ENCODE measurements at places on chromosomes 16 and 17.

DNA sequence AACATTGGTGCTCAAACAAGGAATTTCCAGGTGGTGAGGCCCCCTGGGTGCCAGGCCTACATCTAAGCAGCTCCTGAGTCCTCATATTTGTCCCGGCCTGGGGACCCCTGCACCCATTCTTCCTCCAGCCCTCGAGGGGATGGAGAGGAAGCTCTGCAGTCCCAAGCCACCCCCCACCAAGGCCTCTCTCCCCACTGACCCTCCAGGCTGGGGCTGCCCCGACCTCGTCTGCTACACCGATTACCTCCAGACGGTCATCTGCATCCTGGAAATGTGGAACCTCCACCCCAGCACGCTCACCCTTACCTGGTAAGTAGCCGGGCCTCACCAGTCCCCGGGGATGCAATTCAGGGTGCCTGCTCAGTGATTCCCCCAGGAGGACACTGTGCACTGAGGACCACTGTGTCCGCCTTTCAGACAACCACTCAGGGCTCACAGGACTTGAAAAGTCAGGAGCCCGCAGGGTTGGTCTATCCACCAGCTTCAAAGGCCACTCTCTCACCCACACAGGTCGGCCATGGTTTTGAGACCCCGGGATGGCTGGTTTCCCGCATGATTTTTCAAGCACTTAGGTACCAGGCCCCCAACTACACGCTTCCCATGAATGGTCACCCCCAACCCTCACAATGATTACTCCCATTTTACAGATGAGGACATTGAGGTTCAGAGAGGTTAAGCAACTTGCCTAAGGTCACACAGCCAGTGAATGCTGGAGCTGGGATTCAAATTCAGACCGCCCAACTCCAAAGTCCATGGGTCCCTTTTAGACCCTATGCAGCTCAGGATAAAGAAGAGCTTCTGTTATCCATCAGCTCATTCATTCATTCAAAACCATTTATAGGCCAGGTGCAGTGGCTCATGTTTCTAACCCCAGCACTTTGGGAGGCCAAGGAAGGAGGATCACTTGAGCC, 32.4 kb downstream of the IL21R start:
- no peak for DNase-seq

DNA sequence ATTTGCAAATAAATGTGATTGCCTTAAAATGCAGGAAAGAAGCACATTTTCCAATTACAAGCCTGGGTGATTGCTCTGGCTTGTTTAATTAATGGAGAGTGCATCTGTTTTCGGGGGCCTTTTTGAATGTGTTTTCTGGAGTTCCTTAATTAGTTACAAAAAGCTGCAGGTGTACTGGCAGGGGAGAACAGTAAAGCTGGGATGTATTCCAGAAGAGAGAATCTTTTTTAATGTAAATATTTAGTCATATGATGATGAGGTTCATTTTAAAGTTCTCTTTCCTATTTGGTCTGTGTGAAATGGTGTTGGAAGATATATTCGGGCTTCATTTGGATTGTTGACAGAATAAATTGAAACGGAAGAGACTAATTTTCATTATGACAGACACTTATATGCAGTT, 70.9 kb upstream of the N4BP1 start:
- DNase-seq, result no peak

GRCh38 chr17:61208301-61209105, 191.1 kb upstream of the TBX2 start:
- no peak for DNase-seq

DNA sequence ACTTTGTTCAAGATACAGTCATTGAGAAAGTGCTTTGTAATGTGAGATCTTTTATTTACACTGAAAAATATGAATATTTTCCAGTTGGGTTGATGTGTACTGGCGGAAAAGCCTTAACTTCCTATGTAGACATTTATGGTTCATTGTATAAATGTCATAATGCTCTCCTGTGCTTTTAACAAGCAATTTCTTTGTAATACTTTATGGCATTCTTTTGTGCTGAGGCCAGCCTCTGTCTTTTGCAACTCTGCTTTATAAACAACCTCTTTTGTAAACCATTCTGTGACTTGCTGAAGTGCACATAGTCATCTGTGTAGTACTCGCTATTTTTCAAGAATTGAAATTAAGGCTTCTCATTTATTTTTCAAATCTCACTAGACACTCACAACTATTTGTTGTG, 291.2 kb downstream of the CDH11 start:
- DNase-seq, result no peak

DNA sequence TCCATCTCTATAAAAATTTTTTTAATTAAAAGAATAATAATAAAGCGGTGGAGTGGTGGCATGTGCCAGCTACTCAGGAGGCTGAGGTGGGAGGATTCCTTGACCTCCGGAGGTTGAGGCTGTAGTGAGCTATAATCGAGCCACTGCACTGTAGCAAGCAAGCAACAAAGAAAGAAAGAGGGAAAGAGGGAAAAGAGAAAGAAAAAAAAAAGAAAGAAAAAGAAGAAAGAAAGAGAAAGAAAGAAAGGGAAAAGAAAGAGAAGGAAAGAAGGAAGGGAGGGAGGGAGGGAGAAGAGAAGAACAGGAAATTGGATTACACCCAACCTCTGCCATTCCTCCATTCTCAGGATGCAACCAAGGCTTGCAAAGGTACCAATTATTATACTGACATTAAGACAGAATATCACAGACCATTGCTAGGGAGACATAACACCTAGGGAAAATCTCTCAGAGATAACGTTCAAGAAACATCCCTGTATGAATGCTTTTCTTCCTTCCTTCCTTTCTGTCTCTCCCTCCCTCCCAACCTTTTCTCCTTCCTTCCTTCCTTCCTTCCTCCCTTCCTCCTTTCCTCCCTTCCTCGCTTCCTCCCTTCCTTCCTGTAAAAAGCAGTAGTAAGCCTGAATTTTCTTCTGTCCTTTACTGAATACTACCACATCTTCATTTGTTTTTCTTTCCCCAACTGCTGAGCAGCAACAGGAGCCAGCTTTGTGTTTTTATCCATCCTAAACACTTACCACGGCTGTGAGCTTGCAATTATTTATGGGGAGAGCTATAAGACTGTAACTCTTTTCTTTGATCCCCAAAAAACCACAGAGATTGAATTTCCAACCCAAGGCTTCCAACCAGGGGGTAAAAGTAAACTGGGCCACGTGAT, 1.8 kb upstream of the LITAF start:
- no peak for DNase-seq

DNA sequence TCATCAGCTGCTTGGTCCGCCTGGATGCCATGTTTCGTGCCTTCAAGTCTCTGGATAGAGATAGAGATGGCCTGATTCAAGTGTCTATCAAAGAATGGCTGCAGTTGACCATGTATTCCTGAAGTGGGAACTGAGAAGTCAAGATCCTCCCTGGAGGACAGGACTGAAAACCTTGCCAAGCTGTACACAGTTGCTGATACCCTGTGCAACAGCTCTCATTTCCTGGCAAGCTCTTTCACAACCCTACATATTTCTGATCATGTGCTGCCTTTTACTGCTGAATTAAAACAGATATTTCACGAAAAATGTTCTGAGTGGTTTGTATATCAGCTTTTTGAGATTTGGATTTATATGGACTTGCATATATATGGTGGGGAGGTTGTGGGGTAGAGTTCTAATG, 898 bp downstream of the CAPNS2 start:
- DNase-seq, result no peak

DNA sequence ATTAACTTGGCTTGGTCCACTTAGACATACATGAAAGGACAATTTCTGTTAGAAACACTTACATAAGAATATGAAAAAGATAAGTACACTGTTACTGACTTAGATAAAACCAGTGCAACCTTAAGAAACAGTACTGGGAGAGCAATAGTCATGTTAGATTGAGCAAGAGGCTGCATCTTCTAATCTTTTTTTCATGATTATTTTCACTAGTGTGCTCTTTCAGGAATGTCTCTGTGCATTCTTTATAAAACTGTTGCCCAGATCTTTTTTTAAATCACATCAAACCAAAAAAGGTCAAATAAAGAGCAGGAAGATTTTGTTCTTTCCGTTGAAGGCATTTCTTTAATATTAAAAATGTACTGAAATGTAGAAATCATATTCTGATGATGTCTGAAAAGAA, 100.7 kb upstream of the AXIN2 start:
- DNase-seq, result no peak

GRCh38 chr16:87541872-87542234, 49.0 kb upstream of the ZCCHC14 start:
- no peak for DNase-seq

GRCh38 chr16:30028438-30029076, 2.5 kb downstream of the TLCD3B start:
- DNase-seq, result no peak

- no peak for DNase-seq
These were observed 42.6 kb downstream of the SOX8 start for GRCh38 chr16:1024138-1024537.

DNA sequence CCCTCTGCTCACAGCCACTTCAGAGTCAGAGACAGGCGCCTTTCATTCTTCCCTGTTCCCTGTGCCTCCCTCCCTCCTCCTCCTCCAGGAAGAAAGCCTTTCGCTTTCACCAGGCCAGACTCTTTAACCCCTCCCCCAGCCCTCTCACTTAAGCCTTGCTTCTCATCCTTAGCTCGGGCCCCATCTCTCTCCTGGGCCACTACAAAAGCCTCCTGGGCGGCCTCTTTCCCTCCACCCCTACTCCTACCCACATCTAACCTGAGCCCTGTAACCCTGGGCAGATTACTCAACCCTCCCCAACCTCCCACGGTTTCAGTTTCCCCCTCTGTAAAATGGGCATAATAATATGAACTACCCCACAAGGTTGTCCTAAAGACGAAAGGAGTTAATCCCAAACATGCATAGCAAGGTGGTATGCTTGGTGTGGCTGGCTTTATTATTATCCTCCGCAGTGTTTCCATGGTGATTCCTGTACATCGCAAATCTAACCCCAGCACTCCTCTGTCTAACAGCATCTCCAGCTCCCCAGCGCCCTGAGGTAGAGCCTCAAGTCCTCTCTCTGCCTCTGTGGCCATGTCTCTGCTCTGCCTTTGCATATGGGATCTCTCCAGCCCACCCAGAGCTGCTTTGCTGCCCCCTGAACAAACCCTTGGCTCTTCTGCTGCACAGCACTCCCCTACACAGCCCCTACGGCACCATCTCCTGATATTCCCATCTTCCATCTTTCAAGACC, 17.7 kb downstream of the PIMREG start:
- DNase-seq, result no peak

DNA sequence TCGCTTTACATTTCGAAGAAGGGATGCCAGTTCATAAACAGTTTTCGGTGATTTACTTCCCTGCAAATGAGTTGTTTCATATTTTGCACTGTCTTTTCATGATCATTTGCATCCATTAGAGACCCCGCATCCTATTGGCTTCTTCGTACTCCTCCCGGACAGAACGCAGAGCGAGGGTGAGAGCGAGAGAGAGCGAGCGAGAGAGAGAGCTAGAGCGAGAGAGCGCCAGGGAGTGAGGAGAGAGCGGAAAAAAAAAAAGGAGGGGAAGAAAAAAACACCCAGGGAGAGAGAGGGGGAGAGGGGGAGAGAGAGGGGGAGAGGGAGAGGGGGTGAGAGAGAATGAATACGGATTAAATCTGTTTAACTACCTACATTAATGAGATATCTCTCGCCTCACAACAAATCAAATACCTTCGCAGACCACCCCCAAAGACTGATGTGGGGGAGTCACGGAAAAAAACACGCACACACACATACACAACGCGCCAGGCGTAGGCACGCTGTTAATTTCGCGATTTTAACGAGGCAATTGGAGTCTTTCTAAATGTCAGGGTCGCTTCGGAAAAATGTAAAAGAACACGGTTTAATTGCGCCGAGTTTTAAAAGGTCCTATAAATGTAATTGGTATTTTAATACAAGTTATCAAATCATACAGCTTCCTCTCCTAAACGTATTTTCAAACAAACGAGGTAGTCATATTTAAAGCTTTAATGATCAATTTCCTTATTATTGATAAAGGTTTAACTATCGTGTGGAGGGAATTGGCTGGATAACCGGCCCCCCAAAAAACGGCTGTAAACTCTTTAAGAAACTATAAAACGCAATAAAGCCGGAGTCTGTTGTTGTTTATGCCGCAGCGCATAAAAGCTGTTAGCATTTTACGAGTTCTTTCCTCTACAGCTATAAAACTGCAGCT, at the start of gene HOXB8:
Gene HOXB8, minus strand, starts transcription at position 246 of the 916 bp plus-strand sequence. CDS start 588 bp downstream, outside the sequence.
- DNase-seq, result no peak

DNA sequence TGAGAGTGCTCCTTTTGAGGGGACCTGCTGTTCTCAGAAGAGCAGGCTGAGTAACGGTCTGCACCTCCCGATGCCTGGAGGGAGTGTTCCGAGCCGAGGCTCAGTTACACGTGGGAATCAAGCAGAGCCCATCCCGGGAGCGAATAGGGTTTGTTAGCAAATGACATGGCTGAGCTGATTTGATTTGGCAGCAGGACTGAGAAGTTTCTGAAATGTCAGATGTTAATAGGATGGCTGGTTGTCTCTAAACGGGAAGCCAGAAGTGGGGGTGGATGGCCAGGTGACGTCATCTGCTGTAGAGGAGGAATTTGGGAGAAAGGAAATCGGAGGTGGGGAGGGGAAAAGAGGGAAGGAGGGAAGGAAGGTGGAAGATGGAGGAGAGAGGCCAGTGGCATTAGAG, 128.0 kb downstream of the RAP1GAP2 start:
- DNase-seq, result no peak

GRCh38 chr17:45325810-45326209, 9.0 kb upstream of the MAP3K14 start:
- DNase-seq, result no peak

DNA sequence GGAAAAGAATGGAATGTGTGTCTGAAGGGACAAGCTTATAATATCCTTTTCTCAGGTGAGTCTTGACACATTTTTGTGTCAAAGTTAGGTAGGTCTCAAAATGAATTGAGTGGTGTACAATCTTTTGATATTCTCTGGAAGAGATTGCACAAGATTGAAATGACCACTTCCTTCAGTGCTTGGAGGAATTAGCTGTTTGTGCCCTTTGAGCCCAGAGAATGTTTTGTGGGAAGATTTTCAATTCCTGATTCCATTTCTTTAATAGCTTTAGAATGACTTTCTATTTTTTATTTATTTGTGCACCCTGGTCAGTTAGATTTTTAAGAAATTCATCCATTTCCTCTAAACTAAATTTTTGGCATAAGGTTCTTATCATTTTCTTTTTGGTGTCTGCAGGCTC, 1.6 kb upstream of the CCL13 start:
- no peak for DNase-seq
